AG08396 (cell line): ENCODE measurements at places on chromosomes 16 and 17.

DNA sequence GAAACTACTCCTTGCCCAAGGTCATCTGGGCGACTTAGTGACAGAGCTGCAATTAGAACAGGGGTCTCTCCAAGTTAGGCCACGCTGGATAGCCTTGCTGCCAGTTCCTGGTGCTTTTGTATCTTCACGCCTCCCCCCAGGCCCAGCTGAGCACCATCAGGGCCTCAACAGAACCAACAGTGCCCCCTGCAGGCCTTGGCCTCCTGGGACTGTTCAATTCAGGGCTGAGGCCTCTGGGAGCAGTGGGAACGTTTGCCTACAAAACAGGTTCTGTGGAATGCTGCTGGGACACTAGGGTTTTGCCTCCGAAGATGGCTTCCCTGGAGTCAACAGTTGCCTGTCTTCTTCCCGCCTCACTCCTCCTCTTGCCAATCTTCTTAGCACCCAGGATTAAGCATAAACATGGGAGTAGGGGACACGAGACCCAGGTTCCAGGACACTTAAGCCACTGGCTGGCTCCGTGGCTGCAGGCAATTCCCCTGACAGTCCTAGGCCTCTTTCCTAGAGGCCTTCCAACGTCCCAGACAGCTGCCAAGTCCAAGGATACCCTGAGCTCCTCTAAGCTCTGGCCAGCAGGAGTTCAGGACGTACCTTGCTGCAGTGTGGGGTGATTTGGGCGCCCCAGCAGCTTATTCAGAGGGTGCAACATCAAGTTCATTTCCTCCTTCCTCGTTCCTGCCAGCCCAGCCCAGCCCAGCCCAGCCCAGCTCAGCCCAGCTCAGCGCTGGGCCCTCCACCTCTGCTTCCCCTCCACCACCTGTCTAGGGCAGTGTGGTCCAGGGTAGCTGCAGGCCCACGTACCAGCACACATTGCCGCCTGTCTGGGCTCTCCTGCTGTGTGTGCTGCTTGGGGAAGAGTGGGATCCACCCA, 246.6 kb upstream of the RPL38 start:
- DNase-seq = peak; percentile 23

- DNase-seq = no peak
Measured at GRCh38 chr17:65173284-65173793, 36.2 kb downstream of the RGS9 start.

GRCh38 chr17:9788601-9789000, 2.8 kb downstream of the DHRS7C start:
- no peak for DNase-seq

DNA sequence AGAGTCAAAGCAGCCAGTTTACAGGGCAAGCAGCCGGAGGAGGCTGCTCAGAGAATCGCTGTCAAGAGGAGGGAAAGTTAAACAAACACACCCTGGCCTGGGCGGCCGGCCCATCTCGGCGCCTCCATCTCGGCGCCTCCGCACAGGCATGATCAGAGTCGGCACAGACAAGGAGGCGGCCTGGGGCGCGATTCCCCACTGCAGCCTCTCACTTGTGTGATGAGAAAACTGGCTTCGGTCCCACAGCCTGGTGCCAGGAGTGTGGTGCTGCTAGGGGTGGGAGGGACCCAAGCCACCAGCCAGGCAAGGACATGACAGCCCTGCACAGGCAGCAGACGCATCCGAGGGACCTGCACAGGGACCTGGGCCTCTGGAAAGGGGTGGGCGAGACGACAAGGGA, 17.7 kb downstream of the SLC38A10 start:
- peak; percentile 86 for DNase-seq

- DNase-seq = no peak
Measured at GRCh38 chr16:11781773-11782172, 15.3 kb downstream of the ZC3H7A start.

DNA sequence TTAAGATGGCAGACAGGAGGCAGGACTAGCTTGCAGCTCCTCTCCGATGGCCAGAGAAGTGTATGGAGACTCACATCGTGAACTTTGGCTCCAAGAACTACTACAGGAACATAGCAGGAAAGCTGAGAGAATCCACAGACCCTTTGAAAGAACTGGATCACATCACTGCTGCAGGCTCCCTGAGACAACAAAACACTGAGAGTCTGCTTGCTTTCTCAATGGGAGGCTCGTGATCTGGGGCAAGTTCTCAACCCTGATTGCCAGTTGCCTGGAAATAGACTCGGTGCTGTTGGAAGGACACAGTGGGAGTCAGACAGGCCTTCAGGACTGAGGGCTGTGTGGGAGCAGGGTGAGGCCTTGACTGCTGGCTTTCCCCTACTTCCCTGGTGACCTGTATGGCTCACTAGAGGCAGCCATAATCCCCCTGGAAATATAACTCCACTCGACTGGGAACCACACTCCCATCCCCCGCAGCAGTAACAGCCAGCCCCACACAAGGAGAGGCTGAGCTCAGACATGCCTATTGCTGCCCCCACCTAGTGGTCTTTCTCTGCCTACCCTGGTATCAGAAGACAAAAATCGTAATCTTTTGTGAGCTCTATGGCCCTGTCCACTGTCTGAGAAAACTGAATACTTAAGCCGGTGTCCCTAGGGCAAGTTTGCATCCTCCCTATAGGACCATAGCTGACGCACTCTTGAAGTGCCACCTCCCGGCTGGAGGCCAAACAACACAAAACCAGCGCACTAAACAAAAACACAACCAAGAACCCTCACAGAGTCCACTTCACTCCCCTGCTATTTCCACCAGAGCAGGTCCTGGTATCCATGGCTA, 238.4 kb downstream of the CEP112 start:
- no peak for DNase-seq
